ENCODE measurements at places on chromosomes 1 and 21. TPM values are rescaled to one million over a fixed set of nuclear protein-coding genes. Genes with fewer than 3 reads are reported as not detected.

HRNR gene
- total RNA-seq: not detected

- no peak overlapping the region for H3K4me3 ChIP-seq
- DNase-seq: peak; percentile 54
- no peaks in the 10 kb centered on the region for H3K36me3 ChIP-seq
- no peaks in the 10 kb centered on the region for H3K27me3 ChIP-seq
Measured at GRCh38 chr1:55049914-55050278, 10.5 kb downstream of the PCSK9 start.

PGLYRP3 gene
- not detected for total RNA-seq

CCDC17 gene
- total RNA-seq: 2.0 TPM

CLEC20A gene
- not detected for total RNA-seq

- H3K27ac ChIP-seq: no peak overlapping the region
- no peak overlapping the region for H3K4me3 ChIP-seq
- H3K27me3 ChIP-seq: no peaks in the 10 kb centered on the region
- no peaks in the 10 kb centered on the region for H3K4me1 ChIP-seq
Measured at GRCh38 chr1:9495854-9496374, 43.4 kb upstream of the SLC25A33 start.

GRCh38 chr1:99657213-99658030 is 11.5 kb downstream of the PALMD start:
- no peak overlapping the region for H3K27ac ChIP-seq
- no peaks in the 10 kb centered on the region for H3K27me3 ChIP-seq
- no peak overlapping the region for H3K4me3 ChIP-seq
- peaks cover 6% of the 10 kb centered on the region for H3K4me1 ChIP-seq
- no peak for DNase-seq

- H3K4me3 ChIP-seq: no peak overlapping the region
- H3K4me1 ChIP-seq: no peaks in the 10 kb centered on the region
- DNase-seq: no peak
Measured at GRCh38 chr1:111183308-111184069, 17.0 kb downstream of the DENND2D start.

DNA sequence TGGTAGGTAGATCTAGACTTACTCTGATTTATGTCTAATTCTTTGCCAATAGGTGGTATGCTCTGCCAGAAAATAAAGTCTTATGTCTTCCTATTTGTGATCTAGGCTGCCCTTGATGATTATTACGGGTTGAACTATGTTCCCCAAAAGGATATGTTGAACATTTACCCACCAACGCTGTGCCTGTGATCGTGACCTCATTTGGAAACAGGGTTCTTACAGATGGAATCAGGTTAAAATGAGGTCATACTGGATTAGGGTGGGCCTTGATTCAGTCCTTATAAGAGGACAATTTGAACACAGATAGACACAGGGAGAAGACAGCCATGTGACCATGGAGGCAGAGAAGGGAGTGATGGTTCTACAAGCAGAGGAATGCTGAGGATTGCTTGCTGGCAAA is 95.1 kb upstream of the BCAR3 start:
- H3K36me3 ChIP-seq: no peaks in the 10 kb centered on the region
- no peaks in the 10 kb centered on the region for H3K27me3 ChIP-seq
- no peaks in the 10 kb centered on the region for H3K4me1 ChIP-seq
- H3K4me3 ChIP-seq: no peak overlapping the region

DNA sequence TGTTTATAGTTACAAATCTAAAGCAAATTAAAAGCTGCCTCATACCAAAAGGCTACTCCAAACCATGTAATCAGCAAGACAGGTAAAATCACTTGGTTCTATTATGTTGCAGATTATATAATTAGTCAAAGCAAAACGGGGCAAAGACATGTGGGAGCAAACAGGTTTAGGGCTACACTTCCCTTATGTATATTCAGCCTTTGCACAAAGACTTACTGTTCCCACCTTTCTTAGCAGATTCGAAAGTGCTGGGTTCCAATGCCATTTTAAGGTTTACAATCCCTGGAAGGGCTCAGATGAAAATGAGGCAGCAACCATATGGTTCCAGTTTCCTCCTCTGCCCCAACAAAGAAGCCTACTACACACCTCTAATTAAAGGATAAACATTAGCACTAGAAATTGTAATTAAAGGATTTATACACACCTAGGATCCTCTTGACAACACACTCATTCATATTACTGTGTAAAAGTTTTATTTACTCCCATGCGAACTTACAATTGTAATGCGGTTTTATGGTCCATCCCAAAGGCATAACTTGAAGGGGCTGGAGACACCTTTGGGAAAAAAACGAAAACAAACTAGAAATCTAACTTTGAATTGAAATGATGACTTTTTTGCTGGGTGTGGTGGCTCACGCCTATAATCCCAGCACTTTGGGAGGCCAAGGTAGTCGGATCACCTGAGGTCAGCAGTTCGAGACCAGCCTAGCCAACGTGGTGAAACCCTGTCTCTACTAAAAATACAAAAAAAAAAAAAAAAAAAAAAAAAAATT is 117.3 kb upstream of the PKN2 start:
- no peaks in the 10 kb centered on the region for H3K4me1 ChIP-seq
- no peak overlapping the region for H3K4me3 ChIP-seq
- H3K27ac ChIP-seq: no peak overlapping the region
- H3K27me3 ChIP-seq: no peaks in the 10 kb centered on the region
- no peak for DNase-seq

Measured in ovary (tissue), 10 donors.